Renal cortex interstitium (tissue), 15 donors: ENCODE measurements at places on chromosomes 7 and 10. TPM values are rescaled to one million over a fixed set of nuclear protein-coding genes. Genes with fewer than 3 reads are reported as not detected.

Gene CCL24
- not detected for polyA plus RNA-seq

- DNase-seq: no peak
Measured at GRCh38 chr10:4982764-4983226, 19.6 kb downstream of the AKR1C1 start.

- no peak for DNase-seq
Measured at GRCh38 chr10:29102233-29102632, 186.6 kb upstream of the LYZL1 start.

- no peak for DNase-seq
Measured at GRCh38 chr7:12456506-12456905, 52.8 kb upstream of the VWDE start.

GRCh38 chr7:3451701-3452100 is 150.6 kb downstream of the SDK1 start:
- DNase-seq: no peak

DNA sequence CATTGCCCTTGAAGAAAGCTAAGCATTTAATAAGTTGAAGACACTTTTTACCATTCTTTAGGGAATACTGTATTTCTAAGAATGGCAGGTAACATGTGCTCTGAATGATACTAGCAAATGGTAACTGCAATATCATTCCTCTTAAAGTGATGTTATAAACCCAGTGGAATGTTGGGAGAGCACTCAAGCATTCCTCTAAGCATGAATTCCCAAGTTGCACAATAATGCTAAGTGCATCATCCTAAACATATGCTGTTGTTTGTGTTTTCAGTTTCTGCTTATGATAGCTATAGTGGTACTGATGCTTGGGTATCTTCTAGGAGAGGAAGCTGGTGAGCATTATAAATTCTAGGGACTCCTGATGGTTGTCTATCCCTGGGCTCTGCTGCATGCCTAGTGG is 673.9 kb downstream of the PHTF2 start:
- DNase-seq: no peak

GRCh38 chr7:459584-460373 is 59.9 kb downstream of the PDGFA start:
- DNase-seq: no peak

Gene ENO4
- 3.0 TPM for polyA plus RNA-seq

GRCh38 chr10:929960-930624 is 1.4 kb downstream of the LARP4B start:
- no peak for DNase-seq

DNA sequence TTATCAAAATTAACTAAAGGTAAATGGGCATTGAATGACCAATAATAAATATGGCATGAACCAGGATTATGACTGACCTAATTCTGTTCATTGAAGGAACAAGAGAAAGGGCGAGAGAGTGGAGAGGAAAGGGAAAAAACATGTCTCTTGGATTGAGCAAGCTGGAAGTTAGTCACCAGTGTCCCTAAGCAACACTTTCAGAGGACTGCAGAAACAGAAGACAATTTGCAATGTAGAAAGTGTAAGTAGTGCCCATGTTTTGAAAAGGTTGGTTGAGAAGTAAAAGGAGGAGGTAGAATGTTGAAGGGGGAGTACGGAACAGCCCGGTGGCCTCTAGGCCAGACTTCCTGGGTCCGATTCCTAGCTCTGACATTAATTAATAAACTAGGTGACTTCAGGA is 94.6 kb downstream of the FAS start:
- DNase-seq: no peak

GRCh38 chr10:86716466-86716865 is 40.0 kb upstream of the BMPR1A start:
- no peak for DNase-seq

GRCh38 chr10:93701866-93702209 is 554 bp downstream of the FRA10AC1 start:
- DNase-seq: no peak

DNA sequence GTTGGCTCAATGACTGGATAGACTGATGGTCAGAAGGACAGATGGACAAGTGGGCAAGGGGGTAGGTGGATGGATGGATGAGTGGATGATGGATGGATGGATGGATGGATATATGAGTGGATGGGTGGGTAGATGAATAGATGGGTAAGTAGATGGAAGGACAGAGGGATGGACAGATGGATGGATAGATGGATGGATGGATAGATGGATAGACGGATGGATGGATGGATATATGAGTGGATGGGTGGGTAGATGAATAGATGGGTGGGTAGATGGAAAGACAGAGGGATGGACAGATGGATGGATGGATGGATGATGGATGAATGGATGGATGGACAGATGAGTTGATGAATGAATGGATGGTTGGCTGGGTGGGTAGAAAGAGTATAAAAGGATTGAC is 119.5 kb downstream of the GRID1 start:
- DNase-seq: no peak

Gene SPACDR
- 0.99 TPM for polyA plus RNA-seq

DNA sequence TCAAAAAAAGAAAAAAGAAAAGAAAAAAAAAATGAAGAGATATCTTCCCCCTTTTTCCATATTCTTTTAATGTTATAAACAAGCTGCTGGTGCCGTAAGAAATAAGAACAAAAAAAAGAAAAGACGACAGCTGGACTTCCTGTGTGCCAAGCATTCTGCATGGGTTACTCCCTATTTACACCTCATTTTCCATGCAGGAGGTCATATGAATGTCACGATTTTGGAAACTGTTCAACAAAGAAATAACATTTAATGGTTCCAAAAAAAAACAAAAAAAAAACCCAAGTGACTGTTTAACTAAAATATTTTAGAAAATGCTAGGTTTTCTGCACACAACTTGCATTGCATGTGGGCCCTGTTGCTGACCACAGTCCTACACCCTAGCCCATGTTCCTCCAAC is 159.3 kb downstream of the TNS3 start:
- no peak for DNase-seq

Gene SPDYE6
- 2.9 TPM for polyA plus RNA-seq
